ENCODE measurements at places on chromosomes 16 and 17. TPM values are rescaled to one million over a fixed set of nuclear protein-coding genes. Genes with fewer than 3 reads are reported as not detected.

DNA sequence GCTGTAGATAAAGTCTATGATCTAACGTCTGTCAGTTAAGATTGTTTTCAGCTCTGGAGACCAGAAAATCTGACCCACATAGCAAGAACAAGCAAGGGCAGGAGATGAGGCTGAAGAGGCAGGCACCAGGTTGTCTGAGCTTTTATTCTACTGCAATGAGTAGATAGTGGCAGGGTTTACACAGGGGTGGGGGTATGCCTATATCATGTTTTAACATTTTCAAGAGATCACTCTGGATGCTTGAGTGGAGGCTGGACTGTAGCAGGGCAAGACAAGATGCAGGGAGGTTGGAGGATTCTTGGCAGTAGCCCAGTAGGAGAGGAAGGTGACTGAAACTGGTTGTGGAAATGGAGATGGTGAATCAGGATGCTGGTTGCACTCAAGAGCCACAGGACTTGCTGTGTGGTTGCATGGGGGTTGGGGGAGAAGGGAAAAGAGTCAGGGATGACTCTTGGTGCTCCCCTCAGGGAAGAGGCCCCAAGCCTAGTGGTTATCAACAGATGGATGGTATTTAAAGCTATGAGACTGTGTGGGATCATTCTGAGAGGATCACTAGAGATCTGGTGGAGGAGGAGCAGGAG lies 143.1 kb upstream of the KCNJ18 start:
- DNase-seq: no peak

DNA sequence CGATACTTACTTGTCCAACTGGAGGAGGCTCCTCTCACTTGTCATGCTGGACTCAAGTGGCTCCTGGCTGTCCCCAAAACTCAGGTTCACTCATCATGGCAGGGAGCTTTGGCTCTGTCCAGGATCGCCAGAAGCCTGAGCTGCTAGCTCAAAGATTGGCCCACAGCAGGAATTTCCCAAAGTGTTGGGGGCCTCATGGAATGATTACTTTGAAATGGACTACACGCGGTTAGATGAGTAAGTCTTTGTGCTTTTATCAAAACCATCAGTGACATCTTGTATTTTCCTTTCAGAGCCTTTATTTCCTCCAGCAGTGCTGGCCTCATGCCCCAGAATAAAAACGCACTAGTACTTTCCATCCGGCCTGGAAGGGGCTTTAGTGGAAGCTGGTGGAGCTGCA lies 29.2 kb upstream of the PHB1 start:
- DNase-seq: no peak

The PIRT gene
- total RNA-seq: 1.1 TPM

The ABCC6 gene
- total RNA-seq: 20.2 TPM

The MYH2 gene
- not detected for total RNA-seq

GRCh38 chr17:50837980-50838954 lies 2.9 kb downstream of the WFIKKN2 start:
- no peak for DNase-seq

DNA sequence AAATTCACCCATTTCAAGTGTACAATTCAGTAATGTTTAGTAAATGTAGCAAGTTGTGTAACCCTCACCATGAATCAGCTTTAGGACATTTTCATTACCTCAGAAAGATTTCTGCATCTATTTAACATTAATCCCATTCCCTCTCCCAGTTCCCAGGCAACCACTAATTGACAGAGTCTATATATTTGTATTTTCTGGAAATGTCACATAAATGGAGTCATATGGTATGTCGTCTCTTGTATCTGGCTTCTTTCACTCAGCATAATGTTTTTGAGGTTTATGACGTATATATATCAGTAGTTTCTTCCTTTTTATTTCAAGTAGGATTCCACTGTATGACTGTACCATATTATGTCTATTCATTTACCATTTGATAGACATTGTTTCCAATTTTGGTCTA lies 199.8 kb downstream of the CYB561 start:
- DNase-seq: no peak

DNA sequence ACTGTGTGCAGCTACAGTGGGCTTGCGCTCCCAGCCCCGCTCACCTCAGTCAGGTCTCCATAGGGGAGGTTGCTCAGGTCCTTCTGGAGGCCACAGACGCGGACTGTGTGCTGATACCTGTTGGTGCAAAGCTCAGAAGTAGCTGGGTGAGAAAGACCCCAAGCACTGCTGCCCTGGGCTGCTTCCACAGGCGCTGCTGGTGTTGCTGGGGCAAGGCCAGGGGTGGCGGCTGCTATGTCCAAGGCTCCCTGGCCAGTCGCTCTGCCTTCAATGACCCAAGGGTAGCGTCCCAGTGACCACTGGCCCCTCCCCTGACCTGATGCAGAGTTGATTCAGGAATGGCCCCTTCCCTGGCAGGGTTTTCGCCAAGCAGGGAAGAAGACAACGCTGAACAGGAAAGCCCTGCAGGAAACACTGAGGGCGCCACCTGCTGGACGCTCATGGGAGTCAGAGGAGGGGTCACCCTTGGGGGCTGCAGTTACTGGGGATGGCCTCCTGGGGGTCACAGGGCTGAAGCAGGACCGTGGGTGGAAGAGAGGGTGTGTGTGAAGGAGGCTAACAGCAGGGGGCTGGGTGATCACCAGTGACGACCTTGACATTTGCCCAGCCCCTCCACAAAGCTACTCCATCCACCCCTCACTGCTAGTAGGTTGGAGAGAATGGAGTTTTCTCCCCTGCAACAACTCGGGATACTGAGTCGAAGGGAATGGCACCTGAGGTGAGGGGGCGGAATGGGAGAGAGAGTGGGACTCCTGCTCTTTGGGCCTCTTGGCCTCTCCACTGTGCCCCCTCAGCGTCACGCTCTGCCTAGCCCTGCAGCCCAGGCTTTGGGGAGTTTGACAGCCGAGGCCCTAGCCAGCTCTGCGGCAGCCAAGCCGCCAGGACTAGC lies 38.3 kb downstream of the ABCC12 start:
- no peak for DNase-seq

GRCh38 chr16:12611916-12612597 lies 191.6 kb downstream of the CPPED1 start:
- no peak for DNase-seq

The TERB1 gene
- 0.11 TPM for total RNA-seq

- no peak for DNase-seq
These were observed 805 bp downstream of the HNF1B start for GRCh38 chr17:37743875-37744632.

The BCL7C gene
- total RNA-seq: 23.5 TPM

DNA sequence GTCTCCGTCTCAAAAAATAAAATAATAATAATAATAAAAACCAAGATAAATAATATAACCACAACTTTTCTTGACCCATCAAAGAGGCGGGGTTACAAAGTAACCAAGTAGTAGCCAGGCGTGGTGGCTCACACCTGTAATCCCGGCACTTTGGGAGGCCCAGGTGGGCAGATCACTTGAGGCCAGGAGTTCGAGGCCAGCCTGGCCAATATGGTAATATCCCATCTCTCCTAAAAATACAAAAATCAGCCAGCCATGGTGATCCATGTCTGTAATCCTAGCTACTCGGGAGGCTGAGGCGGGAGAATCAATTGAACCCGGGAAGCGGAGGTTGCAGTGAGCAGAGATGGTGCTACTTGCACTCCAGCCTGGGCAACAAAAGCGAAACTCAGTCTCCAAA lies 45.3 kb downstream of the ADCY9 start:
- DNase-seq: no peak

- DNase-seq: peak; percentile 56
These were observed 436 bp downstream of the SHPK start for GRCh38 chr17:3635474-3636153.

- DNase-seq: no peak
These were observed 9.4 kb downstream of the TUFM start for GRCh38 chr16:28836761-28837064.
